ENCODE measurements at places on chromosomes 16 and 17.

- DNase-seq = no peak
Measured at GRCh38 chr16:62298600-62298999, 262.4 kb upstream of the CDH8 start.

DNA sequence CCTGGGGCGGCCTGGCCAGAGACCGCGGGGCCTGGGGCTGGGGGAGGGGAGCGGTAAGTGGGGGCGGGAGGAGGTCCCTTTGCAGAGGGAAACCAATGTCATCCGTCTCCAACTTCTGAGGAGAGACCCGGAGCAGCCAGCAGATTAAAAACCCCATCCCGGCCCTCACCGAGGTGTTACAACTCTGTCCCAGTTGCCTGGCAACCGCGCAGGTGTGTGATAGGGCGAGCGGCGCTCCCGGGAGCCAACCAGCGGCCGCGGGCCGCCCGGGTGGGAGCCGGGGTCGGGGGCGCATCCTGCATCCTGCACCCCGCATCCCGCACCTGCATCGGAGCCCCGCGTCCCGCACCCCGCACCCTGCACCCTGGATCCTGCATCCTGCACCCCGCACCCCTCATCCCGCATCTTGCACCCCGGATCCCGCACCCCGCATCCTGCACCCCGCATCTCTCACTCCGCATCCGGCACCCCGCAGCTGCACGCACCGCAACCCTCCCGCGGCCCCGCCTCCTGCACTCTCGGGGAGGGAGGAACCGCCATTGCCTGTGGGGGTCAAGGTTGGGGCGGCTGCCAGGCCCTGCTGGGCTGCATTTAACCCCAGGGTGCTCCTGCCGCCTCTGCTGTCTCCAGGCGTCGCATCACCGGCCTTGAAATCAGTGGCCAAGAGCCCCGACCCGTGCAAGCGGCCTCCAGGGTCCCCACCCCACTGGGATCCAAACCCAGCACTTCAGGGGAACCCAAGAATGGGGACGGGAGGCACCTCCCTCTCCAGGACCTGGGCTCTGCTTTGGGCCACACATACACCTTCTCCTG lies 47.3 kb downstream of the RTN4RL1 start:
- no peak for DNase-seq

GRCh38 chr16:66924527-66925321 lies 611 bp downstream of the RRAD start:
- peak; percentile 15 for DNase-seq

DNA sequence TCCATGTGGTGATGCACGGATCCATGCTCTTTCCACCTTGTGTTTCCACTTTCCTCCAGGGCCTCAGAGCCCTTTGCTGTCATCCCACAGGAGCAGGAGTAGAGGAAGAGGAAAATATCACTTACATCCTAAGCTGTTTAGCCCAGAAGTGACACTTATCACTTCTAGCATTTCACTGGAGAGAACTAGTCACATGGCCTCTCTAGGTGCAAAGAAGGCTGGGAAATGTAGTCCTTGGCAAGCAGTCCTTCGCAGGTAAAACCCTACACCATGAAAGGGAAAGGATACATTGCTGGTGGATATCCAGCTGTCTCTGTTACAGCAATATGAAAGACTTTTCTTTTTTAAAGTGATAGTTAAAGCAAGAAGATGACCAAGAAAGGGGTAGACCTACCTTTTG lies 185.9 kb downstream of the RGS9 start:
- no peak for DNase-seq

GRCh38 chr16:24728891-24729242 lies 584 bp upstream of the TNRC6A start:
- no peak for DNase-seq

DNA sequence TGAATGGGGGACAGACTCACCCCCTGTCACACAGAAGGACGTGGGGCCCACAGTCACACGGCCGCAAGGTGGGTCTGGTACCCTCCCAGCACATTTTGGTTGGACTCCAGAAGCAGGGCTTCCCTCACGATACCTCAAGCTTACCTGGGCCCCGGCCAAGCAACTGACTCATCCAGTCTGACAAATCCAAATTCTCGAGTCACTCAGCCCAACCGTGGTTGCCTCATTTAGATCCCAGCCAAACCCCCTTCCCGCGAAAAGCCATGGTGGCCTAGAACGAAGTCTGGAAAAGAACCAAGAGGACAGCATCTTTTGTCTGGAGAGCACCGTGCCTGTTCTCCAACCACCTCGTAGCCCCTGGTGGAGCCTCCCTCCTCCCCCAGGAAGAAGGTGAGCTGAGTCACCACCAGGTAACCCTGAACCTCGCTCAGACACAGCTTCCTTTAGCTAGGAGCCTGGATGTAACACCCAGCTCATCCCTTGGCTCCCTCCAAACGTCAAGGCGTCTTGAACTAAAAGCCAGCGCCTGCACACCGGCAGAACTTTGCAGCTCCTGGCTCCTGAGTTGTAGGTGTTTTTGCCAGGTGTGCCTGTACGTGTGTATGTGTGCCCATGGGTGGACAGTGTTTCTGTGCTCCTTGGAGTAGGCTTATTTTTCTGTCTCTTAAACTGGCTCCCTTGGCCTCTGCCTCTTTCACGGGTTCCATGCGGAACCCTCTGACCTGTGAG lies 78.9 kb downstream of the CMIP start:
- no peak for DNase-seq

DNA sequence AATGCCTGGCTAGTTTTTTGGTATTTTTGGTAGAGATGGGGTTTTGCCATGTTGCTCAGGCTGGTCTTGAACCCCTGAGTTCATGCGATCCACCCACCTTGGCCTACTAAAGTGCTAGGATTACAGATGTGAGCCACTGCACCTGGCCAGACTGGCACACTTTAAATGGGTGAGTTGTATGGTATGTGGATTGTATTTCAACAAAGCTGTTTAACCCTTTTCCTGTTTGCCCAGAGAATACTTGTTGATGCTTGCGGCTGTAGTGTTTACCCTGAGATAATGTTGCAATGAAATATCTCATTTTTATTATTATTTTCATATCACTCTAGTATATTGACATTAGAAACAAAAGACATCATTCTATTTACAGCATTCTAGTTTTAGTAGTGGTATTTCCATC lies 17.1 kb upstream of the TMEM94 start:
- DNase-seq = no peak

DNA sequence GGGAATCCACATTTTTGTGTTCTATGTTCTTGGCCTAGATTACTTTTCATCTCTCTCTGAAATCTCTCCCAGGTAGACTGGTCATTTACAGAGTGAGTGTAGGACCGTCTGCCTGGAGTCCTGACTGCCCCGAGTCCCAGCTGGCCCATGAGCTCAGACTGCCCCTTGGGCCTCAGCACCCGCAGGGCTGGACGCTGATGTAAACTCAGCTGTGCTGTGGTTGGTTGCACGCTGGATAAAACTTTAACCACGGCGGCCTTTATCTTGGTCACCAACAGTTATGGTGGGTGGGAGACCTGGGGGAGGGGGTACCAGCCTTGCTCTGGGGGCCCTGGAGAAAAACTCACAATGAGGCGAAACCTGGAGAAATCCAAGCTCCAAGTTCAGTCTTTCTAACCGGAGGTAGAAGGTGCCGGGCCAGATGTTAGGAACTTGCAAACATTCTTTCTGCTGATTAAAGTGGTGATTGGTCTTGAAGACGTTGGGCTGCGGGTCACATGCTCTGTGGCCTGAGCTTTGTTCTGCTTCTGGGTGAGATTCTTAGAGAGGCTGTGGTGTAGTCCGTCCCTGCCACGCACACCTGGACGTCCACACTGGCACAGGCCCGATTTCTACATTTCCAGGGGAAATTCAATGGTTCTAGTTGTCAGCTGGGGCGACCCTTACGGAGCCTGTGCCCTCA lies 6.9 kb downstream of the METRNL start:
- DNase-seq = no peak

DNA sequence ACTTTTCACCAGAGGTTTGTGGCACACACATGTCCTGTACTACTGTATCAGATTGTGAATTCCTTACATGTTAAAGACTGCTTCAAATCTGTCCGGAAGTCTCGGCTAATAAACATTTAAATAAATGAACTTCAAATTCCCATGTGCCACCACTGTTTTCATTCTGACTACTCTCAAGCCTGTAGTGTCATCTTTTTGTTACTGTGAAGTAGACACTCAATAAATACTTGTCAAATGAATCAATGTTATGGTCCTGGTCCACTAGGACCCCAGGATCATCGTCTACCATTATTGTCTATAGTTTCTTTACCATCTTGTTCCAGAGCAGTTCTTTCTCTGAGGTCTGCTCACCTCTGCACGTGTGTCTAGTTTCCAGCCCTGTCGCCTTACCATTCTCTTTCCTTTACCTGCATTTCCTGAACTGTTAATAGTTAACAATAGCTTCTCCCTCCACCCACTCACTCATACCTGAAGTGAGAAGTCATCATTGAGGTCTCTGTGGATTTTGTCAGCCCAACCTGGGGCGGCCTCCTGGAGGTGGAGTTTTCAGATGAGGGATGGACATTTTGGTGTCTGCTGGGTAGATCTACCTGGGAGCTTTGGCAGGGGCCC lies 333.0 kb downstream of the SEC14L1 start:
- DNase-seq = no peak

- DNase-seq = no peak
Measured at GRCh38 chr17:3846437-3847164, 555 bp upstream of the NCBP3 start.

GRCh38 chr16:85975451-85975981 lies 76.6 kb downstream of the IRF8 start:
- no peak for DNase-seq

- DNase-seq = no peak
Measured at GRCh38 chr17:75695830-75696271, 25.4 kb upstream of the ITGB4 start.

DNA sequence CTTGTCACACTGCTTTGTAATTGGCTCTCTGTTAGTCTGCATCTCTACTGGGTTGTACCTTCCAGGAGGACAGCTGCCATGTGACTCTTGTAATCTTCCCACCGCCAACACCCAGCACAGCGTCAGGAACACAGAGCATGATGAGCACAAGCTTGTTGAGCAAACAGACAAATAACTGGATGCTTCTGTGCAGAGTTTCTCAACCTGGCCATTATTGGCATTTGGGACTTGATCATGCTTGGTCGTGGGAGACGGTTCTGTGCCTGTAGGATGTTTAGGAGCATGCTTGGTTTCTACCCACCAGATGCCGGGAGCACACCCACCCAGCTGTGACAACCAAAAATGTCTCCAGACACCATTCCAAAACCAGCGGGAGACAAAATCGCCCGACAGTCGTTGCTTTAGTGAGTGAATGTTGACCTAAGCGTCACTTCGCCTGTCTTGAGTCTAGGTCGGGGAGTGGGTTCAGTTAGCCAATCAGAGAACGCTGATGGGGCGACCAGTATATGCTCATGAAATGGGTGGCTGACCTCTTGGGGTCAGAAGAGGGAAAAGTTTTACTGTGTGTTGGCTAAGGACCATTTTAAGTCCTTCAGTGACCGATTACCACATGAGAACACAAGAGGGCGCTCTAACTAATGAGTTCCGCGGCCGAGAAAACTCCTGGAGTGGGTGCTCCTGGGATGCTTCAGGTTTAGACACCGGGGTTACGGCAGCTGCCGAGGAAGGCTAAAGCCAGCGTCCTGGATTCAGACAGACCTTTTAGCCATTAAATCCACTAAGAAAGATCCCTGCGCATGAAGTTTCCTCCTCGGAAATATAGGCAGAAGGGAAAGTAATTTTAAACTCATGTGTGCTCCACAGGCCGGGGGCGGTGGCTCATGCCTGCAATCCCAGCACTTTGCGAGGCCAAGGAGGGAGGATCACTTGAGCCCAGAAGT lies 57.8 kb upstream of the TEX2 start:
- DNase-seq = peak; percentile 49

GRCh38 chr16:8925455-8925854 lies 38.3 kb downstream of the USP7 start:
- DNase-seq = no peak

GRCh38 chr16:81158964-81159363 lies 62.8 kb upstream of the GCSH start:
- no peak for DNase-seq

DNA sequence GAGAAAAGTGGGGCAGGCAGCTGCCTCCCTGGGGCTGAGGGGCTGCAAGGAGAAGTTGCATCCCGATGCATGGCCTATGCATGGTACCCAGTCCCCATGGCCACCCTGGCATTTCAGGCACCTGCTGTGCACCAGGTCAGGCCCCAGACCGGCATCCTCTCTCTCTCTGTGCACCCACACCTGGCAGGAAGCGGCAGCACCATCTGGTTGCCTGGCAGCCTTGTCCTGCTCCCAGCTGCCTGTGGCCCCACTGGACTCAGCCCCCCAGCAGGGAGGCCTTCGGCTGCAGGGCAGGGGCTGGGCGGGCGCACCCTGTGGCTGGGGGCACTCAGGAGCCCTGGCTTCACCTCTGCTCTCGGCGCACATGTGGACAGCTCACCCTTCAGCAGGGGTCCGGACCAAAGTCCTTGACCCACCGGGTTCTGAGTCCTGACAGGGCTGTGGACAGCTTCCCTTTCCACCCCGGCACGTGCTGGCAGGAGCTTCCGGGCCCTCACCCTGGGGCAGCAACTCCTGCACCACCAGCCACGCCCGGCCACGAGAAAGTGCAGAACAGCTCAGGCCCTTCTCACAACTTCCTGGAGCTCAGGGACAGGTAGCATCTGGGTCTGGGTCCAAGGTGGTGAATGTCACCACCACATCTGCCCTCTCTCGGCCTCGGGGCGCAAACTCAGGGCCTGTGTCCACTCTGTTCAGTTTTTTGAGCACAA lies 36.7 kb downstream of the CTU2 start:
- DNase-seq = no peak
